ENCODE measurements at places on chromosomes 1 and 21.

- DNase-seq: peak; percentile 23
Measured at GRCh38 chr1:187051618-187052232, 223.0 kb downstream of the PLA2G4A start.

DNA sequence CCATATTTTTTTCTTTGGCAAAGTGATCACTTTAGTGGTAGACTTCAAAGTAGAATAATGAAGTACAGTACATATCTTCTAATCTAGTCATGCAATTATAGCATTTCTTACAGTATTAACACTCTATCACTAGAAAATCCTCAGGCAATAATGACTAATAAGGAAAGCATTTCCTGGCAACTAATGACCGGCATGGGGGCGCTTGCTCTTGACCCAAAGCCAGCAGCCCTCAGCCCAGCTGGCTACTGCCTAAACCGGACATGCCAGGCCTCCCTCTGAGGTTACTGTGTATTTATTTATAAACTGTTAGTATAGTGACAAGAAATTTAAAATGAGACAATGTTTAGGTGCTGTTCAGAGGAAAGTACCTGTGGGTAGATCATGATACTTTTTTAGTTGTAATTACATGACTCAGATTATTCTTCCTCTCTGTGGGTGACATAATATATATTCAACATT is 633.8 kb downstream of the PTPRC start:
- no peak for DNase-seq

- DNase-seq: no peak
Measured at GRCh38 chr1:157400766-157401165, 151.5 kb downstream of the FCRL5 start.

- DNase-seq: no peak
Measured at GRCh38 chr1:2971101-2971501, 50.2 kb upstream of the ACTRT2 start.

GRCh38 chr1:228013935-228014930 is 7.4 kb downstream of the WNT3A start:
- no peak for DNase-seq

- no peak for DNase-seq
Measured at GRCh38 chr1:168488138-168488537, 55.7 kb downstream of the XCL2 start.

DNA sequence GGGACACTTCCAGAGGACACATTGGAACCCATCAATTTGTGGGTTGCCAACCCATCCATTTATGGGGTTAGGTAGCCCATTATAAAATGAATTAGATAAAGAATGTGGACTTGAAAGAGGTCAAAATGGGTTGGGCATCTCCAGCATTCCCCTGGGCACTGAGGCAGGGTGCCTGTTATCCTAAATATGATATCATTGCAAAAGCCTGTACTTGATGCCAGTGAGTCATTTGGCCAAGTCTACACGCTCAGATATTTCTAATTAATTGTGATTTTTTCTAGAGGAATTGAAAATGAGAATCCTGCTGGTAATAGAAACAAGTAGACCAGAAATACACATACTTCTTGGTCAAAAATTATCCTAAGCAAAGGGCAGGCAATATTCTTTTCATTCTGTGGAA is 21.9 kb upstream of the NBL1 start:
- no peak for DNase-seq

GRCh38 chr1:6347641-6348487 is 45.7 kb downstream of the ACOT7 start:
- no peak for DNase-seq

DNA sequence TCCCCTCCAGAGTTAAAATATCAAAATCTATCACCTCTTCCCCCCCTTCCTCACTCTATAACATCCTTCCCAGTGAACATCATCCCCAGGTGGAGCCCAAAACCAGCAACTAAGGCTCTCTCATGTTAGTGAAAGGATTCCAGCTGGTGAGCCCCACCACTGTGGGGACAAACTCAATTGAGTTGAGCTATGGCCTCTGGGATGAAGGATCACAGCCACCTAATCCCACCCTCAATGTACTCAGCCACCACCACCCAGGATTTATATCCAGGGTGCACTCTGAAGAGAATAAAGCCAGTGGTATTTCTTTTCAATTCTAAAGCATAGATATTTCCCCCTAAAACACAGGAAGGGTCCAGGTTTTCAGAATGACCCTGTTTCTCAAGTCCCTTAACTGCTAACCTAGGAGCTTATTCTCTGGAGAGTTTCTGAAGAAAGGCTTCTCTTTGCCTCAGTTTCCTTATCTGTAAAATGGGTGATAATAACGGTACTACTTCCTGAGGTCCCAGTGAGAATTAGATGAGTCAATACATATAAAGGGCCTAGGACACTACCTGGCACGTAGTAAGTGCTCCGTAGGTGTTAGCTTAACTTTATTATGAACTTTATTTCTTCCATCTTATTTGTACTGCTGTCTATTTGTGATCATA is 15.6 kb upstream of the BOLA1 start:
- DNase-seq: no peak

DNA sequence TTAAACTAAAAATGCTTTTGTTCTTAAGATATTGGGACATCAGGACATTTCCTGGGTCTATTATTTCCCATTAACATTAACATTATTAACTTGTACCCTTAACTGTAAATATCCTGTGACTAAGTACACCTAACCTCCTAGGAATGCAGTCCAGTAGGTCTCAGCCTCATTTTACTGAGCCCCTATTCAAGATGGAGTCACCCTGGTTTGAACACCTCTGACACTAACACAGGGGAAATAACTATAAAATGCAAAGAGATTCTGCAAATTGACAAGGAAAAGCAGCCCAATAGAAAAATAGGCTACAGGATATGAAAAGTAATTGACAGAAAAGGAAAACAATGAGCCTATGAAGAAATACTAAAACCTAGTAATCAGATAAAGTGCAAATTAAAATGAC is 11.6 kb upstream of the NCMAP start:
- DNase-seq: no peak

DNA sequence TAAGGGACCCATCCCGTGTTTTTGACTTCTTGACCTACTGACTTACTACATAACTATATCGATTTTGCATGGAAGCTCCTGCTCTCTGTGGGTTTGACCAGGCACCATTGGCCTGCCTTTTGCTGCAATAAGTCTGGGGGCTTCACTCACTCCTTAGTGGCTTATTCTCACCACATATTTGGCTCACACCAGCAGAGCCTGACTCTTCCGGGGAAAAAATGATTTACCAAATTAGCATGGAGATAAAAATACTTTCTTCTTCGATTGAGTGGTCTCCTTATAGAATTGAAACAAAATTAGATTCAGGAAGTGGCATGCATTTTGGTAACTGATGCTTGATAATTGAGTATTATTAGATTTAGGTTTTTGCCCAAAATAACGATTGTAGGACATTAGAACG is 129.7 kb downstream of the RUNX1 start:
- no peak for DNase-seq

DNA sequence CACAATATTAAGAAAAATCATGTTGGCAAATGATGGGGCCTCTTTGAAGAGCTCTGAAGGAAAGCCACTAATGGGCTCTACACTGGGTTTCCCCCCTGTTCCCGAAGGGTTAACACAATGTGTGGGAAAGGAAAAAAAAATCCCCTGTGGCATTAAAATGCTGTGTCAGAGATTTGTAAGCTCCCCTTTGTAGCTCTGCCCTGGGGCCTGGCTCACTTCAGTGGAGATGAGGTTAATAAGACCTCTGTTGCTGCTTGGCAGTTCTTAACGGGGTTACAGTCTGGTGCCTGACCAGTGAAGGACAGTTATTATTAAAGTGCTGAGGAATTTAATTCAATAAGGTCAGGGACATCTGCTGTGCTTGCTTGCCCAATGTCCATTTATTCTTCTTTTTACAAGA is 129.7 kb upstream of the UBE2U start:
- no peak for DNase-seq

DNA sequence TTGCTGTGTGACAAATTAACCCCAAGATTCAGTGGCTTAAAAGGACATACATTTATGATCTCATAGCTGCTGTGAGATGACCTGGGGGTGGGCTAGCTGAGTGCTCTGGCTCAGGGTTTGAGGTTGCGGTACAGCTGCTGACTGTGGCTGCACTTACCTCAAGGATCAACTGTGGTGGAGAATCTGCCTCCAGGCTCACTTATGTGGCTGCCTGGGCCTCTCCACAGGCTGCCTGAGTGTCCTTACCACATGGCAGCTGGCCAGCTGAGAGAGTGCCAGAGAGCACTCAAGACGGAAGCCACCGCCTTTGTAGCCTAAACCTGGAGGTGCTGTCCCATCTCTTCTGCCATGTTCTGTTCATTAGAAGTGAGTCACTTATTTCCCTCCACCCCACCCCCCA is 5.7 kb downstream of the LRRC71 start:
- peak; percentile 86 for DNase-seq

DNA sequence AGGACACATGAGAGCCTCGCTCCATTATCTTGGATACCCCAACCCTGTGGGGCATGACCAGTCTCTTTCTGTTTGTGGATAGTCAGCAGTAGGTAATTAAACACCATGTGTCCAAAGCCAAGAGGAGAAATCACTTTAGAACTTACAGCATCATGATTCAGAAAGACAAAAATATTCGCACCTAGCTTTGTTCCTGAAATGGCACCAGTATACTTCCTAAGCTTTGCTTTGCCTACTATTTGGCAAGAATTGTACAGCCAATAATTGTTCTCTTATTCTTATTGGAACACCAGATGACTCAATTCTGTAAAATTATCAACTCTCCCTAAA is 24.2 kb downstream of the TNFRSF9 start:
- no peak for DNase-seq
